Kidney epithelial cell (primary cell): ENCODE measurements at places on chromosomes 4 and X. TPM values are rescaled to one million over a fixed set of nuclear protein-coding genes. Genes with fewer than 3 reads are reported as not detected.

Gene ARMCX4
- 1.8 and 2.4 TPM in 2 replicates for total RNA-seq

Gene PAGE2B
- not detected in 2 replicates for total RNA-seq

- DNase-seq, result no peak
Observed at GRCh38 chr4:6313216-6313615, 43.6 kb downstream of the WFS1 start.

- DNase-seq, result no peak
Observed at GRCh38 chr4:20354120-20354519, 102.4 kb downstream of the SLIT2 start.

- no peak for DNase-seq
Observed at GRCh38 chr4:167711517-167711916, 380.8 kb upstream of the ANXA10 start.
